ENCODE measurements at places on chromosomes 4 and X.

GRCh38 chr4:179894066-179894778 is 2349.0 kb upstream of the TENM3 start:
- DNase-seq, result no peak

- DNase-seq, result no peak
These were observed 18.0 kb downstream of the OPHN1 start for GRCh38 chrX:68415316-68415715.

DNA sequence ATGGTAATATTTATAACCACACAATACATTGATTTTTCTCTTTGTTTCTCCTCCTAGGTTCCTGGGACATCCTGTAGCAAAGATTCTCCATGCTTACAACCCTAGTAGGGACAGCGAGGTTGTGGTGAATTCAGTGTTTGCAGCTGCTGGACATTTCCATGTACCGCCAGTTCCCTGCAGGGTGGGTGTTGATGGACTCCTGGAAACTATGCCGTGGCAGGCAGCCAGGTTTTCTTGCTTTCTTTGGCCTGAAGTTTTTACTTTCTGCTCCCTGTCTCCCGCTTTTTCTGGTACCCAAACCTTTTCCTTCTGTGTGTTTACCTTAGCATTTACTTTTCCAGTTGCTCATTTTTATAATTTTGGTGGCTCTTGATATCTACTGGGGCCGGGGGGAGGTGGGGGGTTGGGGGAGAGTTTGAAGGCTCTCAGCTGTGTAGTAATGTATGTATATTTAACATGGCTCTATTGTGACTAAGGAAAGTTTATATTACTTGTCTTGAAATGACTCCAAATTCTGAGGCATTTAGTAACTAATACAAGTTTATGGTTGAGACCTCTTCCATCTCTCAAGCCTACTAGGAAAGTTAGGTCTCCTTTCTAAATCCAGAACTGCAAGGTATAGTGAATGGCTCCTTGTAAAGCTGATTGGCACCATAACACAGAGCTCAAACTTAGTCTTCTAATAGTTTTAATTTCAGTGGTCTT is 89.7 kb downstream of the TMEM131L start:
- DNase-seq, result no peak

GRCh38 chrX:129568349-129568748 is 28.3 kb downstream of the OCRL start:
- DNase-seq, result no peak

DNA sequence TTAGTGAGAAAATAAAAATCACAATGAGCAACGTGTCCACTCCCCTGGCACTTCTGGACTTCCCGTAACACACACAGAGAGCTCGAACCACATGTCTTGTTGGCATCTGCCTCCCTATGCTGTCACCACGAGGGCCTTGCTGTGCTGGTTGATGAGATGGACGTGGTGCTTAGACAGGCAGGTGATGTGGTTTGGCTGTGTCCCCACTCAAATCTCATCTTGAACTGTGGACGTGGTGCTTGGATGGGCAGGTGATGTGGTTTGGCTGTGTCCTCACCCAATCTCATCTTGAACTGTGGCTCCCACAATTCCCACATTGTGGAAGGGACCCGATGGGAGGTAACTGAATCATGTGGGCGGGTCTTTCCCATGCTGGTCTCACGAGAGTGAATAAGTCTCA is 40.0 kb downstream of the FGFRL1 start:
- DNase-seq, result no peak

Measured in NCI-H1105 (cell line).